ENCODE measurements at places on chromosomes 7 and 10.

GRCh38 chr7:30828591-30828990 lies 57.4 kb downstream of the MINDY4 start:
- no peak for DNase-seq

DNA sequence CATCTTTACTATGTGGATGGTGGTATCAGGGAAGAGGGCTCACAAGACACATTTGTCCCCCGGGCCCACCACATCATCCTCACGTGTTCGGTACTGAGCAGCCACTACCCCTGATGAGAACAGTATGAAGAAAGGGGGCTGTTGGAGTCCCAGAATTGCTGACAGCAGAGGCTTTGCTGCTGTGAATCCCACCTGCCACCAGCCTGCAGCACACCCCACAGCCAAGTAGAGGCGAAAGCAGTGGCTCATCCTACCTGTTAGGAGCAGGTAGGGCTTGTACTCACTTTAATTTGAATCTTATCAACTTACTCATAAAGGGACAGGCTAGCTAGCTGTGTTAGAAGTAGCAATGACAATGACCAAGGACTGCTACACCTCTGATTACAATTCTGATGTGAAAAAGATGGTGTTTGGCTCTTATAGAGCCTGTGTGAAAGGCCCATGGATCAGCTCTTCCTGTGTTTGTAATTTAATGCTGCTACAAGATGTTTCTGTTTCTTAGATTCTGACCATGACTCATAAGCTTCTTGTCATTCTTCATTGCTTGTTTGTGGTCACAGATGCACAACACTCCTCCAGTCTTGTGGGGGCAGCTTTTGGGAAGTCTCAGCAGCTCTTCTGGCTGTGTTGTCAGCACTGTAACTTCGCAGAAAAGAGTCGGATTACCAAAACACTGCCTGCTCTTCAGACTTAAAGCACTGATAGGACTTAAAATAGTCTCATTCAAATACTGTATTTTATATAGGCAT lies 9.1 kb upstream of the CSGALNACT2 start:
- peak; percentile 14 for DNase-seq

DNA sequence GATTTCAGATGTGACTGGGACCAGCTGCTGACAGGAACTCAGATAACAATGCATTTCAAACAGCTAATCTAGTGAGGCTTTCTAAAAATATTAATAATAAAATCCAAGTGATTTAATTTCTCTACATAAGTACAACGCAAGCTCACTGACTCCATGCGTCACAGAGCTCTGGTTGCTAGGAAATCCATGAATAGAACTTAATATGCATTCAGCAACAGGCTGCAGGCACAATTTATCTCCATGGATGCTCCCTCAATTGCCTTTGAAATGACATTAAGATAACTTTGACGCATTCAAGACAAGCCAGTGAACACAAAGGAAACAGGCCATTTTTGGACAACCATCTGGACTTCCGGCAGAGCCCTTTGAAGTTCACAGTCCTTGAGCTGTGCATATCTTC lies 118.7 kb upstream of the COL1A2 start:
- no peak for DNase-seq

- no peak for DNase-seq
These were observed 51.5 kb downstream of the PPP1R3A start for GRCh38 chr7:113867325-113867724.

DNA sequence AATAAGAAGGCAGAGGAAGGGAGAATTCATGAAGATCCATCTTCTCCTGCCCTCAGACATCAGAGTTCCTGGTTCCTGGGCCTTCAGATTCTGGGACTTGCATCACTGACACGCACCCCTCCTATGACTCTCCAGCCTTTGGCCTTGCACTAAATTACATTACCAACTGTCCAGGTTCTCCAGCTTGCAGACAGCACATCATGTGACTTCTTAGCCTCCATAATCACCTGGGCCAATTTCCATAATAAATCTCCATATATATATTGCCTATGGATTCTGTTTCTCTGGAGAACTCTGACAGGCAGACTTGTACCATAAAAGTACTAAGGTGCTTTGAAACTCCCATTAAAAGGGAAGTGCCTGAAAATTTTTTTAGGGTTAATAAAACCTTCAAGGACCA lies 23.2 kb downstream of the RSU1 start:
- no peak for DNase-seq

DNA sequence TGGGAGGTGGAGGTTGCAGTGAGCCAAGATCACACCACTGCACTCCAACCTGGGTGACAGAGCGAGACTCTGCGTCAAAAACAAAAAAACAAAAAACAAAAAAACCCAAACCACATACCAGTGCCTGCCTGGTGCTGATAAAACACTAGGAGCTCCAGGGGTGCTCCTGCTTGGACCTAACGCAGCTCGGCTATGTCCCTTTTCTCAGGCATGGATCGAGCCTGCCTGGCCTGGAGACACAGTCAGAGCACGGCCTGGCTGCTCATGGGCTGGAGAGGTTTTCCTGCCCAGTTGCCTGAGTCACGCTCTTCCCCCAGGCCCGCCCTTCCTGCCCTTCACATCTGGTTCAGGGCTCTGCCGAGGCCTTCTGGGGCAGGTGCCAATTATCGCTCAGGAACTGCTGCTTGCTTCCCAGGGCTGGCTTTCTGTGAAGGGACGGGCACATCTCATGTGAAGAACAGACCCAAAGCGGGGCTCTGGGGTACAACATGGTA lies 12.6 kb upstream of the NPFFR1 start:
- no peak for DNase-seq

DNA sequence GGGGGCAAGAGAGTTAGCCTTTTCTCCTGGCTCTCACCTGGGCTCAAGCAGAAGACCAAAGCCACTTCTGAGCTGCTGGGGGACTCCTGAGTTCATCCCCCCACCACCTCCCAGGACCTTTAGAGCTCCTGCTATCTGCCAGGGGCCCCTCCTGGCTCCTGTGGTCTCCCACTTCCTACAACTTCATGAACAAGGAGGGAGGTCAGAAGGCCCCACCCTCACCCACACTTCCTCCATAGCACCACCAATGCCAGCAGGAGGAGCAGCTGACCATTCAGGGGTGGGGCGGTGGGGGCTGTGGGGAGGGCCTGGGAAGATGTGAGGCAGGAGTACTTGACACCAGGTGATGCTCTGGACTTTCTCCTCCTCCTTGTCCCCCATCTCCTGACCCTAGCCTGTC lies 32.6 kb upstream of the ADCYAP1R1 start:
- DNase-seq = no peak

GRCh38 chr10:92064506-92064905 lies 140.9 kb downstream of the BTAF1 start:
- DNase-seq = no peak

GRCh38 chr7:134120405-134120804 lies 6.7 kb upstream of the LRGUK start:
- DNase-seq = no peak

DNA sequence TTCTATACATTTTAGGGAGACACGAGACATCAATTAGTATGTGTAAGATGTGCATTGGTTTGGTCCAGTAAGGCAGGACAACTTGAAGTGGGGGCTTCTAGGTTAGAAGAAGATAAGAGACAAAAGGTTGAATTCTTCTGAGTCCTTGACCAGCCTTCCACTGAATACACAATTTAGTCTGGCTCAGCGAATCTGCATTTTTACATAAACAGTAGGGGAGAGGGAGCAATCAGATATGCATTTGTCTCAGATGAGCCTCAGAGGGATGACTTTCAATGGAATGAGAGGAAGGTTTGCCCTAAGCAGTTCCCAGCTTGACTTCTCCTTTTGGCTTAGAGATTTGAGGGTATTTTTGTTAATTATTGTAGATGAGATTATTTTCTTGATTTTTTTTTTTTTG lies 20.0 kb upstream of the C10orf90 start:
- DNase-seq = no peak

DNA sequence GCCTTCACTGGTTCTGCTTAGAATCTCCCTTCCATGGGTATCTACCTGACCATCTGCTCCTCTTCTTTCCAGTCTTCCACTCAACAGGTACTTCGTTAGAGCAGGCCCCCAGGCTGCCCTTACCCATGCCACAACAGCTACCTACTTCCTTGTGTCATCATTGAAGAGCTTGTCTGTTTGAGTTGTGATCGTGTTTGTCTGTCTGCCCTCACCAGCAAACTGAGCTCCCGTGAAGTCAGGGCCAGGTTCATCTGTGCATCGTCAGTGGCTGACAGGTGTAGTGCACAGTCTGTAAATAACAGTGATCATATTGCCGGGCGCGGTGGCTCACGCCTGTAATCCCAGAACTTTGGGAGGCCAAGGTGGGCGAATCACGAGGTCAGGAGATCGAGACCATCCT lies 5.0 kb downstream of the NIPSNAP2 start:
- DNase-seq = no peak

DNA sequence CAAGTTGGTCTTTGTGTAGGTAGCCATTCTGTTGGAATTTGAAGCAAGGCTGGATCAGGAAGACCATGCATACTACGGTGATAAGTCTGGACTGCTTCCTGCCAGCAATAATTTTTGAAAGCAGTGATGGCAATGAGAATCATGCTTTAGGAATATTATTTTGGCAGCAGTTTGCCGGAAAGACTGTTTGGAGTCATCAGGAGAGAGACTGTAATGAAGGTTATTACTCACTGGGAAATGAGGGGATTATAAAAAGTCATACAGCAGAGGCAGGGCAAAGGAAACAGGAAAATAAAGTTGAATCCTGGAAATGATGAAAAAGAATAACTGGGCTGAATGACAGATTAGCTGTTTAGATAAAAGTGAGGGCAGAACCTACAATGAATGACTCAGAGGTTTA lies 1136.8 kb upstream of the AUTS2 start:
- DNase-seq = no peak

GRCh38 chr7:156606691-156607331 lies 33.8 kb upstream of the RNF32 start:
- DNase-seq = no peak

GRCh38 chr10:112136486-112137153 lies 46.9 kb downstream of the GPAM start:
- no peak for DNase-seq

GRCh38 chr10:88121361-88121760 lies 257.9 kb downstream of the PTEN start:
- DNase-seq = no peak

DNA sequence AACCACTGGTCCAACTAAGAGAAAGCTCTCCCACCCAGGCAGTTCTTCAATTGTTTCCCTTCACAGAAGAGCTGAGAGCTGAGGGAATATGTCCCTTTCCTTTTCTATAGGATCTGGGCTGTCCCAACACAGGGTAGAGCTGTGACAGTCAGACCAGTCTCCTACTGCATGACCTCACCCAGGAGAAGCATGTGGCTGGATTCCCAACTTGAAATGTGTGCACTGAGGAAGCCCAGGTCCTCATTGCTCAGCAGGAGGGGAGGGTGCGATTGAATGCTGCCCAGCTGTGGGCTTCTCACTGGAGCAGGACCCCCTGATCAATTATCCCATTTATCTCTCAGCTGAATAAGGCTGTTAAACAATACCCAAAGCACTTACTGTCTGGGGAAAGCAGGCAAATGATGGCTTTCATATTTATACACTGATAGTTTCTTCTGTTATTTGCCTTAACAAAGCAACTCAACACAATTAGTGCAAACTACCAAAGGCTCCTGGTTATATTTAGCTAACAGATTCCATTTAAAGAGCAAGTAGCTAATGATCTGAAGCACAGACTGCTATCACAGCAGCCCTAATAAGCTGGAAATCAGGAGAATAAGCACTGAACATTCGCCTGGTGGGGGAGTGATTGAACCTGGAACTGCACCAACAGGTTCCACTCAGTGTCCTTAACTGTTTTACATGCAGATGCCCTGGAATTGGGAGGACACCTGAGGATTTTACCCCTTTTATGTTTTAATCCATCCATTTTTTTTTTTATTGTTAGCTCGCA lies 508.8 kb downstream of the CCSER2 start:
- no peak for DNase-seq

DNA sequence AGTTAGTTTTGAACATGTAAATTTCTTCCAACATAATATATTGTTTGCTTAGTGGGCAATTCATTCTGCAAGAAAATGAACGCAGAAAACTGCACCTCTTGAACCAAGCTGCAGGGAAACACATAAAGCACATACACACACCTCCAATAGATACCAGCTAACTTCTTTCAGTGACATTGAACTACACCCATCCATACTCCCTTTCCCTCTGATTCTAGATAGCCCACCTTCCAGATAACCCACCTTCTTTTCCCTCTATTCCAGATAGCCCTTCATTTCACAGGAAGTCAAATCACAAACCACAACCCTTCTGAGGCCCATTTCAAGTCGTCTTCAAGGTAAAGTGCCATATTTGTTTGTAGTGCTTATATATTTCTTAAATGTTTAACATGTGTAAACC lies 28.5 kb downstream of the NRBF2 start:
- DNase-seq = no peak

DNA sequence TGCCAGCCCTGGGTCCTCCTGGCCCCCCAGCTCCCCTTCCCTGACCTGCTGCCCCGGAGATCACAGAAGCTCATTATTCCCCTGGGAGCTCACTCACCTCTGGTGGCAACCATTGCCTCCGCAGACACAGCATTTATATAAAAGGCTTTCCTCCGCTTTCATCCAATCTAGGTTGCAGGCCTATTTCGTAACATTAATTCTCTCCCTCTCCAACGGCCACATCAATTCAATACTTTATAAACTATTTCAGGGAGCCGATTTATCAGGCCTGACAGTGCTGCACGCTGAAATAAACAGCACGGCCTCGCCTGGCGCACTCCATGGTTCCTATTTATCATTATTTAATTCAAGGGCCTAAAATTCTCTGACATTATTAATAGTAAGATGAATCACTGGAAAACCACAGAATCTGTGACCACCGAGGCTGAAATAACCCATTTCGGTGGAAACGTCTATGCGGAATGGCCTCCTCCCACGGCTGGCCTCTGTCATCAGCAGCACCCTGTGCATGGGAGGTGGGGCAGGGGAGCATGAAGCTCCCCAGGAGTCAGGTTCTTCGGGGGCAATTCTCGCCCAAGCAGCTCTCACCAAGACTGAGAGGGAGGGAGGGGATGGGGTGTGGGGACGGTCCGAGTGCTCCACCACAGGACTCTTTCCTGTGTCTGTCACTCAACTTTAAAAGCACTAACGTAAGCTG lies 249.3 kb upstream of the PFKP start:
- DNase-seq = no peak

GRCh38 chr7:64618785-64619456 lies 47.0 kb upstream of the ZNF107 start:
- DNase-seq = no peak

DNA sequence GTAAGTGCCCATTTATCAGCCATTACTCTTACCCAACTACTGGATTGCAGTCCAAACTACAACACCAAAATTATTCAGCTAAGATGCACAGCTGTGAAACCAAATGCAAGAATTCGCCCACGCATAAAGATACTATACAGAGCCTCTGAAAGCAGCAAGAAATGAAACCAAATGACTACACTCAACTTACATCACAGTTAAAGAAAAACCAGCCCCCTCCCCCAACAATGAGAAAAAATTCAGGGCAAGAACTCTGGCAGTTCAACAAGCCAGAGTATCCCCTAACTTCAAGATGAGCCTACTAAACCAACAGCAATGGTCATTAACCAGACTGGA lies 209.1 kb upstream of the VWC2 start:
- no peak for DNase-seq

DNA sequence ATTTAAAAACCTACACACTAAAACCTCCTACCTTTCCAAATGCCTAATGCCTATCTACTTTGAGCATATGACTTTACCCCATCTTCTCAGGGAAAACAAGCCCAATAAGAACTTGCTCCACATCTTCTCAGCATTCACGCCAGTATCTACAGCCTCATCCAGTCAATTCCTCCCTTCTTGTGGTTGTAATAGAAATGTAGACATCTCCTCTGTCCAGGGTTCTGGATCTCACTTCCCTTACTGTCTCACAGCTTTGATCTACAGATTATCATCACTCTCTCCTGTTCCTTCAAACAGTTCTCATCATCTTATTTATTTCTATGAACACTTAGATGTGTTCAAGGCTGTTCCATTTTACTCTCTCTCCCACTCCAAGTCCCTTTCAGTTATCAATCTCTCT lies 70.4 kb upstream of the NOBOX start:
- no peak for DNase-seq
